ENCODE measurements at places on chromosomes 16 and 17.

DNA sequence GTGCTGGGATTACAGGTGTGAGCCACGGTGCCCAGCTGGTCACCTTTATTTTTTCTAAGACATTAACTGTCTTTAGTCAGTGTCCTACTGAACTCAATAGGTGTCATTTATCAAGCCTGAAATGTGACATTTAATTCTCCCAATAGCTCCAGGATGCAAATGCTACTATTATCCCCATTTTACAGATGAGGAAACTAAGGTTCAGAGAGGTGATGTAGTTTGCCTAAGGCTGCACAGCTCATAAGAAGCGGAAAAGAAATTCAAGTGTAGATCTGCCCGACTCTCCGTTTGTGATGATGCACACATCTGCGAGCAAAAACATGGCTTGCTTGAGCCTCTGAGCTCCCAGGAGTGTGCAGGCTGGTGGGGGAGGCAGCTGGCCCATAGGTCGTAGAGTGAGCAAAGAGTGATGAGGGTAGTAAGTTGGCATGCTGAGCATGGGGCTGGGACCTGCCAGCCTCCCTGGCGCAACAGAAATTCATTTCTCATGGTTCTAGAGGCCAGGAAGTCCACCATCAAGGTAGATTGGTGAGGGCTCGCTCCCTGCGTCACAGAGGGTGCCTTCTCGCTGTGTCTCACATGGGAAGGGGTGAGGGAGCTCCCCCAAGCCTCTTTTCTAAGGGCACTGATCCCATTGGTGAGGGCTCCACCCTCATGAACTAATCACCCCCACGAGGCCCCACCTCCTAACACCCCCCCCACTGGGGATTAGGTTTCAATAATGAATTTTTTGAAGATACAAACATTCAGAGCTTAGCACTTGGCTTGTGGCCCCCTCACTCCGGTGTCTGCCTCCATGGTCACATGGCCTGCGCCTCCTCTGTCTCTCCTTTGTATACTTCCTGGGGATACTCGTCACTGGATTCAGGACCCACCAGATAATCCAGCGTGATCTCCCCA, 141.5 kb upstream of the PLCG2 start:
- DNase-seq = no peak

DNA sequence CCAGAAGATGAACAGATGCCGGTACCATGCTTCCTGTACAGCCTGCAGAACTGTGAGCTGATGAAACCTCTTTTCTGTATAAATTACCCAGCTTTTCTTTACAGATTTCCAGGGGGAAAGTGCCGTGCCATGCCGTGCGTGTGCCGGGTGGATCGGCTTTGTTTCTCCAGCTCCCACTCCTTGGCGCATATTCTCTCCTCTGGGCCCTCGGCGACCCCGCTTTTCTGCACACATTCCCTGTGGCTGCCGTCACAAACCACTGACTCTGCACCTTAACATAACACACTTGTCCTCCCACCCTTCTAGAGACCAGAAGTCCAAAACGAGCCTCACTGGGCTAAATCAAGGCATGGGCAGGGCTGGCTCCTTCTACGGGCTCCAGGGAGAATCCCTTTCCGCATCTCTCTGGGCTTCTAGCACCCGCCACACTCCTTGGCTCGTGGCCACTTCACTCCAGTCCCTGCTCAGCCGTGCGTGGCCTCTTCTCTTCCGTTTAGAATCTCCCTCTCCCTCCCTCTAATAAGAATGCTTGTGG, 164.9 kb downstream of the C16orf95 start:
- DNase-seq = no peak

- no peak for DNase-seq
Observed at GRCh38 chr16:67716097-67716496, 3.0 kb downstream of the GFOD2 start.

DNA sequence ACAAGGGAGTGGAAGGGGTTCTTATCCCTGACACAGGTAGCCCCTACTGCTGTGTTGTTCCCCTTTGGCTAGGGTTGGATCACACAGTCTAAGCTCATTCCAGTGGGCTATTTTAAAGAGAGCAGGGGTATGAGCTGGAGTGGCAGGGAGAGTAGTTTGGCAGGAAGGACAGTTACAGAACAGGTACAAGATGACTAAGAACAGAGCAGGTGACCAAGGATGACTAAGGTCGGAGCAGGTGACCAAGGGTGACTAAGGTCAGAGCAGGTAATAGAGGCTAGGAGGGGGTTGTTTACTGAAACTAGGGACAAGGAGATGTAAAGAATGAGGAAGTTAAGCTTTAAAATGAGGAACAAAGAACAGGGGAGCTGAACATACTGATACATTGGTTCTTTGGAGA, 58.8 kb downstream of the UTP18 start:
- DNase-seq = no peak
